ENCODE measurements at places on chromosomes 16 and 17. TPM values are rescaled to one million over a fixed set of nuclear protein-coding genes. Genes with fewer than 3 reads are reported as not detected.

Gene PRDM7
- not detected for total RNA-seq

Gene ZNF213
- total RNA-seq, result 16.8 TPM

Gene ACSF2
- total RNA-seq, result 57.2 TPM

Gene SPN
- 0.72 TPM for total RNA-seq

GRCh38 chr17:72301887-72302286 lies 181.1 kb downstream of the SOX9 start:
- no peak overlapping the region for H3K4me3 ChIP-seq
- DNase-seq, result no peak
- no peaks in the 10 kb centered on the region for H3K36me3 ChIP-seq
- H3K27me3 ChIP-seq, result no peaks in the 10 kb centered on the region
- no peak overlapping the region for H3K27ac ChIP-seq

DNA sequence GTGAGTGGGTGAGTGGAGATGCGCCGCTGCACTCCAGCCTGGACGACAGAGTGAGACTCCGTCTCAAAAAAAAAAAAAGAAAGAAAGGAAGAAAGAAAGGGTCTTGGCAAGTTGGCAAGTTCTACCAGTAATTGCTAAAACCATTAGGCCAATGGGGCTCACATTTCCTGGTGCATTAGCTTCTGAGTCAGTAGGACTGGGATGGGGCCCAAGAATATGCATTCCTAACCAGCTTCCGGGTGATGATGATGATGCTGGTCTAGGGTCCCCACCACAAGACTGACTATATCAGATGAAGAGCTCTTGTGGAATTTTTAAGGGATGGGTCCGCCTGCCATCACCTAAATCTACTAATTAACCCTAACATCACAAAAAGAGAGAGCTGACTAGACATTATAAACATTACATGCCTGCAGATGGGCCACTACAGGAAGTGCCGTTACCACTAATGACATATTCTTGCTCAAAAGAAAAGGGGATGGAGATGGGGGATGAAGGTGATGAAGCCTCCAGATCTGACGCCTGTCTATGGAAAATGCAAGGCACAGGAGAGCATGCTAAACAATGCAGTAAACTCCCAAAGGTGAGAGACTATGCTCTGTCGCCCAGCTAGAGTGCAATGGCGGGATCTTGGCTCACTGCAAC lies 13.1 kb downstream of the MYH11 start:
- H3K27me3 ChIP-seq, result no peaks in the 10 kb centered on the region
- no peak for DNase-seq
- no peak overlapping the region for H3K4me3 ChIP-seq
- H3K27ac ChIP-seq, result no peak overlapping the region
- H3K4me1 ChIP-seq, result peaks cover 9% of the 10 kb centered on the region

GRCh38 chr17:41676058-41676419 lies 12.6 kb upstream of the EIF1 start:
- no peaks in the 10 kb centered on the region for H3K4me1 ChIP-seq
- H3K36me3 ChIP-seq, result no peaks in the 10 kb centered on the region
- DNase-seq, result no peak
- no peak overlapping the region for H3K4me3 ChIP-seq

DNA sequence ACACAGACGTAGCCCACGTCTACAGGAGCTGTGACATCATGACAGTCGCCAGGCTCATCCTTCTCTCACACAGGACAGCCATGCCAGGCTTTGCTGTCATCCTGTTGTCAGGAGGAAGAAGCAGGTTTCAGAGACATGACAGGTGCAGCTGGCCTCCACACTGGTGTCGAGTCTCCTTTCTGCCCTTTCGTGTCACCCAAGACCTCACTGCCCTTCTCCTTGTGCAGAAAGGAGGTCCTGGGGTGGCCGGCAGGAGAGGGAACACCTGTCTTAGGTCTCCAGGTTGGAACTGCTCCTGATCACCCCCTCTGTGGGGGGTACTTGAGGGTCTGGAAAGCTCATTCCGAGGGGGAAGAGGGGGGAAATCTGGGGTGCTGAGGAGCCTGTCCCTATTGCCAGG lies 41.6 kb upstream of the IRF8 start:
- no peaks in the 10 kb centered on the region for H3K4me1 ChIP-seq
- no peaks in the 10 kb centered on the region for H3K27me3 ChIP-seq
- no peak overlapping the region for H3K27ac ChIP-seq

- DNase-seq, result no peak
- no peak overlapping the region for H3K4me3 ChIP-seq
These were observed 631.3 kb upstream of the CA10 start for GRCh38 chr17:52789829-52790228.

DNA sequence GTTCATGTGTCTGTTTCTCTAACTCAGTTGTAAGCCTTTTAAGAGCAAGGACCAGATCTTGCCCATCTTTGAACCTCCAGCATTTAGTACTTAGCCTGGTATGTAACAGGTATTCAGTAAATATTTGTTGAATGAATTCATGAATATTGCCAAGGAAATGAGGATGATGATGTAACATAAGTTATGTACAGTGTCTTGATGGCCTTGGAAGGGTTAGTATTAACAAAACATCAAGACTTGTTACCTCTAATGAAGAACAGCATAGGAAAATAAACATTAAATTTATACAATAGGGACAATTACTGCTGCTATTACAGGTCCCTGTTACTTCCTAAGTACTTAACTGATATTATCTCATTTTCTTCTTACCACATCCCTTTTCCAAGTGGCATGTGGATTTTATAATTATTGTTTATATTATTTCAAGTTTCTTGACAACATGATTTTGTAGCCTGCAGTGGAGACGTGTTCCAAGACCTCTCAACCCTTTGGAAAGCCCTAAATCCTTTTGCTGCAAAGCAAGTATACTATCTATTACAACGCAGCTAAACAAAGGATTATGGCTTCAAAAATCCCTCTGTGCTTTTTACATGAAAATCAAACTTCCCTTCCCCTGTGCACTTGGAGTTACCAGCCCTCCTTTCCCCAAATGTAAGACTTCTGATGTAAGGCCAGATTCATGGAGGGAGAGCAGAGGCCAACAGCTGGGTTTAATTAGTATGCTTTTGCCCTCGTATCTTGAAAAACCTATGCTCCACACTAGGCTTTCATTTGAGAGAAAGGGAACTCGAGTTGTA lies 77.4 kb upstream of the SMIM36 start:
- H3K36me3 ChIP-seq, result no peaks in the 10 kb centered on the region
- peaks cover 11% of the 10 kb centered on the region for H3K4me1 ChIP-seq
- peak overlapping the region; percentile 47 for H3K27ac ChIP-seq
- H3K4me3 ChIP-seq, result no peak overlapping the region
- no peak for DNase-seq

- no peaks in the 10 kb centered on the region for H3K36me3 ChIP-seq
- H3K27ac ChIP-seq, result peak overlapping the region; percentile 95
- H3K27me3 ChIP-seq, result no peaks in the 10 kb centered on the region
- peaks cover 12% of the 10 kb centered on the region for H3K4me1 ChIP-seq
- DNase-seq, result peak; percentile 81
These were observed 587 bp upstream of the CDK5R1 start for GRCh38 chr17:32486111-32486700.

DNA sequence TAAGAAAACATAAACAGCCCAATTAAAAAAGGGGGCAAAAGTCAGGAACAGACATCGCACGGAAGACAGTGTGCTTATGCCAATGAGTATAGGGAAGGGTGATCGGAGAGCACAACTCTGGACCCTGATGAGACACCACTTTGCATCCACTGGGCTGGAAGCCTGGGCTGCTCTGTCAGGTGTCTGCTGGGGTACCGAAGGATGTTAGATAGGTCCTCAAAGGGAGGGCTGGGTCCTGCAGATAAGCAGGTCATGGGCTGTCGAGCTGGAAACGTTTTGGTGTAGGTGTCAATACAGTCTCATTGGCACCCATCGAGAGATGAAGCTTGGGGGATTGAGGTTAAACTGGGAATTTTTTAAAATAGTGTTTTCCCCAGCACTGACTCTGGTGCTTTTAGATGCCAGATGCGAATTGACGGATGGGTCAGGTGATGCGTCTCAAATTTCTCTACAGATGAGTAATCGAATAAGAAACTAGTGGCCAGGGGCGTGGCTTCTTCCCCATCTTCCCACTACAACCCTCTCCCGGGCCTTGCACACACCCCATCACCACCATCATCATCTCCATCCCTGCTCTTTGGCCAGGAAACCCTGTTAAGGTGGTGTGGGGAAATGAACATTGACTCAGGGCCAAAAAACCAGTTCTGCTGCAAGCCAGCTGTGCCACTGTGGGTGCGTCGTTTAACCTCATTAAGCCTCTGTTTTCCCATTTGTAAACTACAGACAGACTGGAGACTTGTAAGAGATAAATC lies 47.8 kb upstream of the IRF8 start:
- H3K27me3 ChIP-seq, result no peaks in the 10 kb centered on the region
- no peak overlapping the region for H3K27ac ChIP-seq
- no peak overlapping the region for H3K4me3 ChIP-seq
- no peaks in the 10 kb centered on the region for H3K4me1 ChIP-seq
- DNase-seq, result no peak

DNA sequence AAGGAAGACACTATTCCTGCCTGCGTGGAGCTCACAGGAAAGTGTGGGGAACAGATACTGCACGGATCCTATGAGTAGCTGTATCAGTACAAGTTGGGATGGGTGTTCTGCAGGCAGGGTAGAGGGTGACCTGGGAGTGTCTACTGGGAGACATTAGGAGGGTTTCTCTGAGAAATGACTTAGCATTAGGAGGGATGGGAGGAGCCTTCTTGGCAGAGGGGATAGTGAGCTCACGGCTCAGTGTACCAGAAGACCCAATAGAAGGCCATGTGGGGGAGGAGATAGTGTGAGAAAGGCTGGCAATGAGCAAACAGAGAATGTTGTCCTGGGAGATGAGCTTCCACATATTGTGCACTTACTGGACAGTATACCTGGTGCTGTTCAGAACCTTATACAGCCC lies 109.1 kb downstream of the MSI2 start:
- H3K27ac ChIP-seq, result no peak overlapping the region
- H3K4me3 ChIP-seq, result no peak overlapping the region
- H3K4me1 ChIP-seq, result peaks cover 31% of the 10 kb centered on the region
- H3K36me3 ChIP-seq, result no peaks in the 10 kb centered on the region

Measured in ovary (tissue), 10 donors.